ENCODE measurements at places on chromosomes 7 and 10. TPM values are rescaled to one million over a fixed set of nuclear protein-coding genes. Genes with fewer than 3 reads are reported as not detected.

ZCWPW1 gene
- total RNA-seq: 0.32 TPM

XRCC2 gene
- total RNA-seq: 4.4 TPM

FGFR2 gene
- total RNA-seq: 0.32 TPM

LBX1 gene
- not detected for total RNA-seq

ANKRD1 gene
- total RNA-seq: 1,657 TPM

SPDYE16 gene
- not detected for total RNA-seq

SAP25 gene
- not detected for total RNA-seq

NEUROD6 gene
- total RNA-seq: not detected

NUDT13 gene
- 1.1 TPM for total RNA-seq

LRIT1 gene
- total RNA-seq: not detected

CPVL gene
- total RNA-seq: not detected

KCP gene
- total RNA-seq: not detected

CFAP70 gene
- total RNA-seq: 0.30 TPM

RBM48 gene
- total RNA-seq: 11.0 TPM

ALOX5 gene
- total RNA-seq: 0.15 TPM

OR2A1 gene
- under 0.01 TPM for total RNA-seq

KIN gene
- total RNA-seq: 6.5 TPM

CNPY1 gene
- total RNA-seq: not detected

PALS2 gene
- 27.2 TPM for total RNA-seq

KIF11 gene
- 37.4 TPM for total RNA-seq

NANOS1 gene
- 0.61 TPM for total RNA-seq

PTEN gene
- 84.5 TPM for total RNA-seq

DENND2A gene
- total RNA-seq: 0.30 TPM

PNLIPRP1 gene
- total RNA-seq: not detected

AS3MT gene
- total RNA-seq: 2.6 TPM

C10orf62 gene
- not detected for total RNA-seq

LLCFC1 gene
- total RNA-seq: not detected

SYT15B gene
- not detected for total RNA-seq

FAM204A gene
- 46.8 TPM for total RNA-seq

MARCHF5 gene
- 22.5 TPM for total RNA-seq

TFPI2 gene
- 254 TPM for total RNA-seq

SLC26A4 gene
- 0.65 TPM for total RNA-seq

FLNC gene
- total RNA-seq: 74.8 TPM

PNLIPRP2 gene
- total RNA-seq: not detected

GRB10 gene
- 99.7 TPM for total RNA-seq

PTPRN2 gene
- 0.32 TPM for total RNA-seq

HABP2 gene
- not detected for total RNA-seq

NUTM2E gene
- total RNA-seq: under 0.01 TPM

EIF4EBP2 gene
- total RNA-seq: 14.4 TPM

LRRD1 gene
- under 0.01 TPM for total RNA-seq

PITX3 gene
- total RNA-seq: not detected

CRTAC1 gene
- 0.30 TPM for total RNA-seq

TAF6 gene
- 32.5 TPM for total RNA-seq

GTPBP4 gene
- total RNA-seq: 43.2 TPM

OR2A14 gene
- not detected for total RNA-seq

A1CF gene
- total RNA-seq: not detected

TRIM73 gene
- total RNA-seq: 0.32 TPM

TSPAN12 gene
- total RNA-seq: 16.2 TPM

ACTR3C gene
- total RNA-seq: 1.5 TPM

VGF gene
- 0.32 TPM for total RNA-seq

CYTH3 gene
- 7.1 TPM for total RNA-seq

MSMB gene
- not detected for total RNA-seq

IL15RA gene
- 10.7 TPM for total RNA-seq

HECW1 gene
- not detected for total RNA-seq

Measured in epithelial cell of umbilical artery (primary cell).